ENCODE measurements at places on chromosomes 2 and 18.

- DNase-seq: no peak
Measured at GRCh38 chr2:206783718-206784117, 18.3 kb downstream of the FASTKD2 start.

DNA sequence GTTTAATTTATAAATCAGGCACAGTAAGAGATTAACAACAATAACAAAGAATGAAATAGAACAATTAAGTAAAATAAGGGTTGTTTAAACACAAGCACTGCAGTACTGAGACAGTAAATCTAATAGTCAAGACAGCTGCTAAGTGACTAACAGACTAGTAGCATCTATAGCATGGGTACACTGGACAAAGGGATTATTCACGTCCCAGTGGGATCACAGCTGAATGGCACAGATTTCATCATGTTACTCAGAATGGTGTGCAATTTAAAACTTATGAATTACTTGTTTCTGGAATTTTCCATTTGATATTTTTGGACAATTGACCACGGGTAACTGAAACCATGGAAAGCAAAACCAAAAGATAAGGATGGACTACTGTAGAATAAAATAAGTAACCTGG, 161.9 kb upstream of the DAPL1 start:
- DNase-seq: no peak

- no peak for DNase-seq
Measured at GRCh38 chr18:5527603-5528002, 16.2 kb downstream of the EPB41L3 start.

DNA sequence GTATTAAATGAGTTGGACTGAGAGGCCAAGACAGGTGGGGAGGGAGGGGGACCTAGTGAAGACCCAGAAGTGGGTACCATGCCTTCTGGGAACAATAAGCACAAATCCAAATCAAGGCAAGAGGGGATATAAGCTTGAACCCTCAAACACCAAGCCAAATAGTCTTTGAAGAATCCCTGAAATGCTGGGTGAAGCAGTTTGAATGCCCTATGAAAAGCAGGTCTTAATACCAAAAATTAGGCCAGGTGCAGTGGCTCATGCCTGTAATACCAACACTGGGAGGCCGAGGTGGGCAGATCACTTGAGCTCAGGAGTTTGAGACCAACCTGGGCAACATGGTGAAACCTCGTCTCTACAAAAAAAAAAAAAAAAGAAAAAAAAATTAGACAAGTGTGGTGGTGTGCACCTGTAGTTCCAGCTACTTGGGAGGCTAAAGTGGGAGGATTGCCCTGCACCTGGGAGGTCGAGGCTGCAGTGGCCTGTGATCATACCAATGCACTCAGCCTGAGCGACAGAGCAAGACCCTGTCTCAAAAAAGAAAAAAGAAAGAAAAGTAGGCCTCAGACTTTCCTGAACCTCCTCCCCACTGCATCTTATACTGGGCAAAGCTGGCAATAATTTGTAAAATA, 3.5 kb downstream of the PCBP1 start:
- no peak for DNase-seq

GRCh38 chr18:74496508-74497323, 553 bp downstream of the CNDP2 start:
- no peak for DNase-seq

GRCh38 chr2:17894556-17894955, 16.1 kb downstream of the KCNS3 start:
- no peak for DNase-seq

Measured in stimulated activated CD4-positive, alpha-beta T cell treated with anti-CD3 and anti-CD28 coated beads, Interleukin-15, amount 100 ng/mL, for 1 hour (primary cell).